ENCODE measurements at places on chromosomes 12 and 14. TPM values are rescaled to one million over a fixed set of nuclear protein-coding genes. Genes with fewer than 3 reads are reported as not detected.

- DNase-seq: no peak
Measured at GRCh38 chr12:8609061-8609570, 3.5 kb downstream of the AICDA start.

- peak; percentile 85 for DNase-seq
Measured at GRCh38 chr12:89162589-89163261, 189.6 kb downstream of the DUSP6 start.

- no peak for DNase-seq
Measured at GRCh38 chr14:100747021-100747586, 20.4 kb downstream of the DLK1 start.

- DNase-seq: no peak
Measured at GRCh38 chr12:131190965-131191364, 237.3 kb downstream of the ADGRD1 start.

- no peak for DNase-seq
Measured at GRCh38 chr14:60647837-60648248, 1.4 kb downstream of the SIX1 start.

DNA sequence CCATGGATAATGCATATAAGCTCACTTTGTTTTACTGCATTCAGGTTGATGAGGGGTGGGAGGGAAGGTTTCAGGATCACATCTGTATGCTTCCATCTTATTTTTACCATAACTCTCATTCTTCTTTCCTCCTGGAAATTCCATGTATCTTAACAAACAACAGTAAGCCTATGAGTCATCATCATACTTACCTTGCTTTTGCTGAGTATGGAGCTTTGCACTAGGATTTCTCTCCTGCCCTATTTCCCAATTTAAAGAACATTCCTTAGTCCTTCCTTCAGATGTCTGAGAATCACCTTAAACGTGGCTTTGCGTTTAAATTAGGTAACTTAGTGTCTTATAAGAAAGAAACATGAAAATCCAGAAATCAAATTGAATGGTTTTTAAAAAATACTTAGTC lies 1.6 kb upstream of the CLEC14A start:
- no peak for DNase-seq

DNA sequence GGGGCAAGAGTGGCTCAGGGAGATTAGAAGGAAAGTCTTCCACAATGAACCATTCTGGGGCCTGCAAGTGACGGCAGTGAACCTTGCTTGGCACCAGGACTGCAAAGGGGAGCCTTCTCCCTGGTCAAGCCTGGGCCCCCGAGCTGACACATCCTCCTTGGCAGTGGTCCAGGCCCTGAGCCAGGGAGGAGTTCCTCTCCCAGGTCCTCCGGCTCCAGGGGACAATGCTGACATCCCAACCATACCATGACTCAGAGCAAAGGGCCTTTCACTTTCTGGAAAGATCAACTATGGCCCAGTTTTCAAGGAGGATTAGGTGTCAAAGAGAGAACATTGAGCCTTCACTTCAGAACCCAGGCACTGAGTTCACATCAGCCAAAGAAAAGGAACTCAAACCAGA lies 756.5 kb upstream of the TBX3 start:
- no peak for DNase-seq

GRCh38 chr14:72715850-72716228 lies 178.1 kb downstream of the DPF3 start:
- DNase-seq: peak; percentile 65

GRCh38 chr12:10771132-10771733 lies 31.2 kb downstream of the TAS2R7 start:
- no peak for DNase-seq

GRCh38 chr12:100651694-100652093 lies 78.2 kb downstream of the GAS2L3 start:
- DNase-seq: no peak

DNA sequence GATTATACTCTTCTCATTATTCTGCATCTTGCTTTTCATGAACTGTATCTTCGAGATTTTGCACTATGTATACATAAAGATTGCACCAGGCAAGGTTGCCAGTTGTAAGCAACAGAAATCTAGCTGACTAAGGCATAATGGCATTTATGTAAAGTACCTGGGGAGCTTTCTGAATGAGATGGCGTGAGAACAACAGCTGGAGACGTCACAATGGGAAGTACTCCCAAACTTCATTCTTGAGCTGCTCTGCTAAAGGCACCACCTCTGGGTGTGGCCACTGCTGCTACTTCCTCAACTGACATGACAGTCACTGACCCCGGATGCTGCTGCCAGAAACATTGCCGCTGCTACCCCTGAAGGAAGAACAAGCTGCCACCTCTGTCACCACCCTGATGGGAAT lies 220.7 kb downstream of the NOVA1 start:
- DNase-seq: no peak

DNA sequence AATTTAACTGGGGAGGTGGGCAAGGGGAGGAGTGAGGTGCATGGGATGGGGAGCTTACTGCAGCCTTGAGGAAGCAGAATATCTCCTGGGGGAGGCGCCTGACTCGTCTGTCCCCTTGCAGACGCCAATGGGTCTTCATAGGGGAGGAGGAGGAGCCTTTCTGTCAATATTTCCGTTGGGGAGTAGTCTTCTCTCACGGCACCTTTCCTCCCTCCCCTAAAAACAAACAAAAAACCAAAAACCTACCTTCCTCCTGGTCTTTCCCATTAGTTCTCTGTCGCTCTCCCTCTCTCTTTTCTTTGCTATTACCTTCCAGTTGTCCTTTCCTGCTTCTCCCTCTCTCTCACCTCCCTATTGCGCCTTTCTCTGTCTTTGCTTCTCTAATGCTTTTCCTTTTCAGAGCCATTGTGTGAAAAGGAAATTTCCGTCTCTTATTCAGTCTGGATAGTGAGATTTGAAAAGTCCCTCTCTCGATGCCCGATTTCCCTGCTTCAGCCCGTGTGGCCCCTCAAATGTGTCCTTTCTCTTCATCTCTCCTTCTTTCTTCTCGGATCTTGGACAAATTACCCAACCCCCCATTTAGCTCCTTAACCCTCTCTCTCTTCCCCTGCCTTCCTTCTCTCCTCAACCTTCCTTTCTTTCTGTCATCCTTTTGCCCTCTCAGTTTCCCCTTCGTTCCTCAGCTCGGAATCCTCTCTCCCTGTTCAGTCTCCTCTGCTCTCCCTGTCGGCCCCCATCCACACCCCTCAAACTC lies 5.9 kb downstream of the GPR84 start:
- no peak for DNase-seq

DNA sequence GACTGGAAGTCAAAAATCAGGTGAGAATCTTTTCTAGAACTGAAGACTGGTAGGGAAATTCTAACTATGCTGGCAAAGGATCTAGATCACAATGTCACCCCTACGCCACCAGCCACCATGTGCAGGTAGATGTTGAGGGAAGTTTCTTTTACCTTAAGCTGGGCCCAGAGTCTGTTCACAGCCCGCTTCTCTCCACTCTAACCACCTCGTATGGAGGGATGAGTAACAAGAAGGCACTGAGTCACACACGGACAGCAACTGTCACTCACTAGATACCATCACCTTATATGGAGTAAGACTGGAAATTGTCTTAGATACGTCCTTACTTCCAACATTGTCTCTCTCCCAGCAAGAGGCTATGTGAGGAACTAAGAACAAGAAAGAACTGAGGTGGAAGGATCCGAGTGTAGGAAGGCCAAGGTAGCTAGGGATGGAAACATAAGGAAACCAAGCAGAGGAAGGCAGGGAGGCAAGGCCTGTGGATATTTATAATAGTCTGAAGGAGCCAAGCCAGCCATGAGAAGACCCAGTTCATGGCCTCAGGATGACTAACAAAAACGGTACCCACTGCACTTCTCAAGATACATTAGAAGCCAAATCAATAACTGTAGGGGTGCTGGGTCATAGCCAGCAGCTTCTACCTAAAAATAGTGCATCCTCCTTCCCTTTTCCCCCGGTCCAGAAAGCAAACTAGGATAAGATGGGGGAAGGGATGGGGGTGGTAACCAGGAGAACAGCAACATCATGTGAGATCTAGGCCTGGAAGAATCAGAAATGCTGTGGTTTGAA lies 15.5 kb downstream of the REM2 start:
- DNase-seq: no peak

GRCh38 chr14:70416725-70417349 lies at the start of gene SYNJ2BP:
Gene SYNJ2BP (minus strand): TSS chr14:70417090. CDS start chr14:70416963, 127 bp downstream.
- DNase-seq: peak; percentile 66

DNA sequence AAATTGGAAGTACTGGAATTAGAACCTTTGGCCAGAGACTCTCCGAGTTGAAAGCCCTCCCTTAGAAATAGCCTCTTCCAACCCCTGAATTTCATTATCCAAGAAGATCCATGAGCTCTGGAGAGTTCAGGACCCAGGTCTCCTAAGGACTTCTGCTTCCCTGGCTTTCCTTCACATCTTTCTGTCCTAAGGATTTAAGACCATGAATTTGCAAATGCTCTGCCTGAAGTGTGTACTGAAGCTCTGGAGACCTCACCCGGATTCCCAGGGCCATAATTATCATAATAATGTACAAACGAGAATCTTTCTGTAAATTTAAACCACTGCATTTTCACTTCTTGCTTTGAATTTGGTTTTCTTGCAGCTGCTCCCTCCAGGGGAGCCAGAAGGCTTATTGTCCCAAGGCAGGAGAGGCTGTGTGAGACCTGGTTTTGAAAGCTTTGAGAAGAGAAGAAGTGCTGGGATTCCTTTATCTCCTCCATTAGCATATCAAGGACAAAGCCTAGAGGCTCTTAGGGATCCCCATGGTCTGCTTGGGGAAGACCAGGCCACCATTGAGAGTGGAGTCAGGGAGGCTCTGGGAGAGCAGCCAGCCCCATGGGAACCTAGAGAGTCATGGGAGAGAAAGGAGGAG lies 41.1 kb downstream of the GLRX5 start:
- DNase-seq: no peak

GRCh38 chr14:22753586-22753985 lies 12.9 kb upstream of the OXA1L start:
- no peak for DNase-seq

GRCh38 chr12:96081596-96081995 lies 46.2 kb upstream of the LTA4H start:
- DNase-seq: no peak

DNA sequence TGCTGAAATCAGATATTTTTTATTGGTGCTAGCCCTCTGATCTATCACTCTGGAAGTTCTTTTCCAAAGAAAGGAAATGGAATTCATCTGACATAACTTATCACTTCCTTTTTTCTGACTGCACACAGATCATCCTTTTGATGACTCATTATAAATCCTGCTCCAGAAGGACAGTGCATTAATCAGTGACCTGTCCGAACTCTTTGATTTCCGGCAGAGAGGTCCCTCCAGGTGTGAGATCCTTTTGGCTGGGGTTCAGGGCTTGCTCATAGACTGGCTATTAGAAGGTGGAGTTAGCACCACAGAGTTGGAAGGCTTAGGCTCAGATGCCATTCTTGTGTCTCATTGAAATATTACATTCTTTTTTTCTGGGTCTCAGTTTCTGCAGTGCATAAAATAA lies 328.2 kb downstream of the ZFP36L1 start:
- no peak for DNase-seq

DNA sequence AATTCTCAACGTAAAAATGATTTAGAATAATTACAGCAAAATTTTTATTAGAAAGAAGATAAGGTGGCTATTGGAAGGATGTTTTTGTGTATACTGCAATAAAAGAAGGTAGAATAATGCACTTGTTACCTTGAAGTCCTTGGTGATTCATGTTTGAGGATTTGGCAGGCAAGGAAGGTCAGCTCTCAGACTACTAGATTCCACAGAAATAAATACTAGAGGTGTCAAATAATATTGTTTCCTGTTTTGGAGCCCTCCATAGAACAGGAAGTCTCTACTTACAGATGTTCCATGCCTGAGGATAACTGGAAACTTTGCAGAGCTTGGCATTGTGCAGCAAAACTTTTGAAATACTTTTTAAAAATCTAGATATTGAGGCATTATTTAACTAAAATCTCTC lies 284.3 kb upstream of the SYT1 start:
- DNase-seq: no peak

GRCh38 chr12:42828836-42829235 lies 239.3 kb upstream of the PRICKLE1 start:
- no peak for DNase-seq

- no peak for DNase-seq
Measured at GRCh38 chr14:79516009-79516408, 695.3 kb downstream of the DIO2 start.

GRCh38 chr12:122909442-122910288 lies 13.7 kb upstream of the VPS37B start:
- no peak for DNase-seq

DNA sequence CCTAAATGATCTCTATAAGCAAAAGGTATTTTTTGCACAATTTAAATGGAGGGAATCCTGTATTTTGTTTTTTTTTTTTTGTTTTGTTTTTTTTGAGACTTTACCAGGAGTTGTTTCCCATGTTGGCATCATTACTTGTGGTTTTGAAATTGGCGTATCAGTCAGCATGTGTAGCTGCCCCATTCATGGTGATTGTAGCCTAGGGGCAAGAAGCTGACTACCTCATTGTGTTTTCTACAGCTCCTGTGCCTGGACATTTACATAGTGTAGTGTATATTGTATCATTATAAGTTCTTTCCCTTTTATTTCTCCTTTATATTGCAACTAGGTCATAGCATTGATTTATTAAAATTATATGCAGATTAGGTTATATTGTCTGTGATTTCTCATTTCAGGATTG lies 24.5 kb downstream of the SAMD4A start:
- DNase-seq: no peak

GRCh38 chr12:69662764-69663163 lies 36.3 kb downstream of the BEST3 start:
- no peak for DNase-seq

ISM2 gene
- total RNA-seq: 0.48 TPM

OSBPL8 gene
- total RNA-seq: 19.7 TPM

CPNE6 gene
- total RNA-seq: 0.24 TPM

BEST3 gene
- total RNA-seq: not detected

SUPT16H gene
- total RNA-seq: 35.9 TPM

ENDOU gene
- 2.1 TPM for total RNA-seq

BAZ1A gene
- total RNA-seq: 3.4 TPM

CTSG gene
- total RNA-seq: not detected

CCDC177 gene
- not detected for total RNA-seq

BTG1 gene
- 61.6 TPM for total RNA-seq

SLC8A3 gene
- 1.3 TPM for total RNA-seq

SLC35F4 gene
- not detected for total RNA-seq

TRHDE gene
- total RNA-seq: 3.4 TPM

CEBPE gene
- not detected for total RNA-seq
